ENCODE measurements at places on chromosomes 6 and 20. TPM values are rescaled to one million over a fixed set of nuclear protein-coding genes. Genes with fewer than 3 reads are reported as not detected.

SNAP25 gene
- 1.2 TPM for total RNA-seq

SAMD5 gene
- total RNA-seq = 3.0 TPM

SLC17A9 gene
- total RNA-seq = 1.7 TPM

TRAPPC3L gene
- 0.16 TPM for total RNA-seq

BHLHE23 gene
- total RNA-seq = not detected

GPSM3 gene
- total RNA-seq = 6.9 TPM

APCDD1L gene
- 1.4 TPM for total RNA-seq

GRCh38 chr20:49529470-49529869 lies 38.5 kb downstream of the PTGIS start:
- DNase-seq = no peak

DNA sequence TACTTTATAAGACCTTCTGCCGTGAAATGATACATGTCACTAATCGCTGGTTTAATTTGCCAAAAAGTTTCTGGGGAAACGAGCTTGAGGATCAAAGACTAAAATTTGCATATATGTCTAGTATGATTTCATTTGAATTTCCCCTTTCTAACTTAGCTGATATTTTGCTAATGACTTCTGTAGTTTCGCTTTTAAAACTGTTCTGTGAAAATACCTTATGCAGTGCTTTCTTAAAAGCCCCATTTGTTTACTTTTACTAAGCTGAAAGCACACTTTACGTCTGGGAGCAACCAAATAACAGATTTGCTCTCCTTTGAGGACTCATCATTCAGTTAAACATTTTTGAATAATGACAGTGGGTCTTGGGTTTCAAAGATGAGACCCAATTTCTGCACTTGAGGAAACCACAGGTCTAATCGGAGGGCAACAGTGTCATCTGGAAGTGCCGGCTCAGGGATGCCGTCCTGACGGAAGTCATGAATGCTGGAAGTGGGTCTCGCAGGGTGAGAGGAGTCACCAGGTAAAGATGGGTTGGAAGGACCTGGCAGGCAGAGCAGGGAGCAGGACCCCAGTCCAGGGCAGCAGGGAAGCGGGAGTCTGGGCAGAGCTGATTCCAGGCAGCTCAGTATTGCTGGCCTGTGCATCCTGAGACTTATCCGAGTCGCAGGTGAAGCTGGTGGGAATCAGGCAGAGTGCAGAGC lies 33.2 kb downstream of the PLEKHG1 start:
- no peak for DNase-seq

GRCh38 chr20:43066125-43066524 lies 123.6 kb downstream of the PTPRT start:
- DNase-seq = no peak

- no peak for DNase-seq
Observed at GRCh38 chr6:133254552-133255228, 13.5 kb downstream of the EYA4 start.

DNA sequence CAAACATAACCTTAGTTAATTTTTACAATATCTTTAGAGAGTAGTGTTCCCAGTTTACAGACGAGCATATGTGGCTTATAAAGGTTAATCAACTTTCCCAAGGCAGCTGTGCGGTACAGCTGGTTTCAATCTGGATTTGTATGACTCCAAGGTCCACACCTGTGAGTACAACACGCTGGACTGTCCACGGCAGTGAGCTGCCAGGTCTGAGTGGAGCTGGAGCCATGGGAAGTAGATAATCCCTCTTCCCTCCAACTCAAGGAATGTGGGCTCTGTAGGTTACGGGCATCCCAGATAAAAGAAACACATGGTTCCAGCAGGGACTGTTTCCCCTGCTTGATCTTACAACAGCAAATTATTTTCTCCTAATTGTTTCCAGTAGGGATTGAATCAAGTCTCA lies 102.2 kb downstream of the SOD2 start:
- DNase-seq = no peak

DNA sequence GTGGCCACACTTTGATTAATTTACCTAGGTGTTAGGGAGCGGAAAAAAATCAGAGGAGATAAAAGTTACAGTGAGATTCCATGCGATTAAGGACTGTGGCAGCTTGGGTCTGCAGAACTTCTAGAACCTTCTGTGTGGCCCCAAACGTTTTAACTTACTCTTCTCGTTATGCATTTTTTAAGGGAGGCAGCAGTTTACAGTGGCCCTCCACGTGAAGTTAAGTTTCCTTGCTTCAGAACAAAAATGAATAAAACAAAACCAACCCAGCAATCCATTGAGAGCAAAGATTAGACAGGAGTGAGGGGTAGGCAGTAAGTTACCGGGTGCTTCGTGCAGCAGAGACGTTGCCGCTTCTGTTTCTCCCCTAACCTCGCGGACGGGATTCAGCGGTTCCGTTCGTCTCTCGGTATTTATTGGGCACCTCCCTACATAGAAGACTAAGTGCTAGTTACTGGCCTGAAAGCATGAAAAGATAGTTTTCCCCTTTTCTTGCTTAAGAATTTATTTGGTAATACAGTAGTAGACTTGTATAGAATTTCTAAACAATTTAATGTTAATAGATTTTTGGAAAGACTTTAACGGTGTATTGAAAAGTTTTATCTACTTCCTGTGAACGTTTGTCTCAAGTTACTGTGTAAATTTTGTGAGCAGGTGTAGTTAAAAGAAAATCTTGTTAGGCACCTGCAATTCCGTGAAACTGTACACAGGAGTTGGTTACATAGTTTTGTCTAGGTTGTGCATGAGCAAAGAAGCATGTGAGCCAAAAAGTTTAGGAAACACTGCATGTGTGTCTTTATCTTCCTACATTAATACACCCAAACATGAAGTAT lies 1.1 kb downstream of the BAG2 start:
- DNase-seq = no peak

DNA sequence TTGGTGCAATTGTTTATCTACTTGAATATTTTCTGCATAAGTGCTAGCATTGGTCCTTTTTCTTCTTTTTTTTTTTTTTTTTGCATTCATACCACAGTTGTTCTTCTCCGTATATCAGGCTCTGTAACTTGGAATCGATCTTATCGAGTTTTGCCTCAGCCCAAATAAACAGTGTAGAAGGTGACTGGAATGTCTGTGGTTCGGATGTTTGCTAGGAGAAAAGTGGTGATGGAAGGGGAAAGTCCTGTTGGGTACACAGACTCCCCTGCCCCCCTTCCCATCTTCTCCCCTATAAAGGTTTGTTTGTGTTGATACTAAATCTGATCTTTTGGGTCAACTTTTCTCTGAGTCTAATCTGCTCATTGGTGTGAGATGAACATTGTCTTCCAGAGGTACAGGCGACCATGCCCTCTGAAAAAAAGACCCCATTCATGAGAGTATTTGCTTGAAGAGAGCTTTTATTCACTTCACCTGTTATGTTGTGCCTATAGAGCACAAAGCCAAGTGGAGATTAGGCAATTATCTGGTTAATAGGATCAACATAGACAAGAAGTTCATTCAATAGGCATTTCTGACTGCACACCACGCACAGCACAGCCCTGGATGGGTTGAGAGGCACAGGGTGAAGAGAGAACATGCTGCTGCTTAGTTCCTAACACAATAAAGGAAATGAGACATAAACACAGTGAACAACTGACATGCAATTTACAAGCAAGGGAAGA lies 620.0 kb downstream of the PKHD1 start:
- no peak for DNase-seq

GRCh38 chr6:313087-313486 lies 20.8 kb downstream of the DUSP22 start:
- DNase-seq = peak; percentile 73

- no peak for DNase-seq
Observed at GRCh38 chr20:33684533-33685327, 1.5 kb downstream of the E2F1 start.

- peak; percentile 81 for DNase-seq
Observed at GRCh38 chr6:32415521-32416019, 8.6 kb upstream of the BTNL2 start.

- no peak for DNase-seq
Observed at GRCh38 chr20:44247586-44248409, 690 bp downstream of the GDAP1L1 start.

- peak; percentile 51 for DNase-seq
Observed at GRCh38 chr20:63094767-63095499, 88.2 kb upstream of the BHLHE23 start.

- DNase-seq = no peak
Observed at GRCh38 chr6:10390495-10391298, 24.2 kb downstream of the TFAP2A start.

GRCh38 chr6:142929751-142930358 lies 15.1 kb downstream of the HIVEP2 start:
- DNase-seq = no peak

GRCh38 chr6:125379174-125379573 lies 77.4 kb upstream of the HDDC2 start:
- DNase-seq = no peak

- no peak for DNase-seq
Observed at GRCh38 chr20:1526896-1527295, 30.6 kb downstream of the SIRPD start.

DNA sequence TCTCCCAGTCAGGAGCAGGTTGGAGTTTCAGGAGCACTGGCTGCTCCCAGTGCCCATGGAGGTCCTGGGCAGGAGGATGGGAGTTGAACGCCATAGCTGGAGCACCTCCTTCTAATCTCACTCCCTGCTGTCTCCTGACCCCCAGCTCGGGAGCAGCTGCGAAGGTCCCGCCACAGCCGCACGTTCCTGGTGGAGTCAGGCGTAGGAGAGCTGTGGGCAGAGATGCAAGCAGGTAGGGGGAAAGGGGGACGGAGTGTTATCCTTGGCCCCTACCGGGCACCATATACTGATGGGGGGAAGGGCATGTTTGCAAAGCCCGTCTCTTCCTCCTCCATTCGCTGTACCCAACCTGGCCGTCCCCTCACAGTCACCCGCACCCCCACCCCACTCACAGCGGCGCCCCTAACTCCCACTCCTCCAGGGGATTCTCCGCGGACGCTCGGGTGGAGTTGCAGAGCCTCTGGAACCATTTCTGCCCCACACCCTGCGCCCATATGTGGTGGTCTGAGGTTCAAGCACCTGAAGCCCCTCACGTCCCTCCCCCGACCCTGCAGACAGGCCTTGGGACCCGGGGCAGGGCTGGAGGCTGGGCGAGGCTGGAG lies 16.7 kb downstream of the HSPA12B start:
- no peak for DNase-seq

DNA sequence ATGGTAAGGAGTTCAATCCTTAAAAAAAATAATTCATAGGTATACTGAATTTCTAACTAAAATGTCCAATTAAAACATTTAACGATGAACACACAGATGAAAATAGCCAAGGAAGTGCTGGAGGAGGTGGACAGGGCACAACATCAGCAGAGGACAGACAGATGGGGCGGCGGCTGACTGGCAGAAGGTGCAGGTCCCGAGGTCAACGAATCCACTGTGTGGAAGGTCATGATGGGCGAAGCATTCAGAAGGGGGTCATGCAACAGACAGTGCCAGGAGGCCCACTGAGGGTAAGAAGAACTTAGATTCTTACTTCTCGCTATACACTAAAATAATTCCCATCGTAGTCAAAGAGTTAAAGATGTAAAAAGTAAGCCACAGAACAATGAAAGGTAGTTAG lies 34.2 kb upstream of the FRMD1 start:
- DNase-seq = peak; percentile 31

GRCh38 chr6:13429406-13429753 lies 58.0 kb downstream of the GFOD1 start:
- no peak for DNase-seq

DNA sequence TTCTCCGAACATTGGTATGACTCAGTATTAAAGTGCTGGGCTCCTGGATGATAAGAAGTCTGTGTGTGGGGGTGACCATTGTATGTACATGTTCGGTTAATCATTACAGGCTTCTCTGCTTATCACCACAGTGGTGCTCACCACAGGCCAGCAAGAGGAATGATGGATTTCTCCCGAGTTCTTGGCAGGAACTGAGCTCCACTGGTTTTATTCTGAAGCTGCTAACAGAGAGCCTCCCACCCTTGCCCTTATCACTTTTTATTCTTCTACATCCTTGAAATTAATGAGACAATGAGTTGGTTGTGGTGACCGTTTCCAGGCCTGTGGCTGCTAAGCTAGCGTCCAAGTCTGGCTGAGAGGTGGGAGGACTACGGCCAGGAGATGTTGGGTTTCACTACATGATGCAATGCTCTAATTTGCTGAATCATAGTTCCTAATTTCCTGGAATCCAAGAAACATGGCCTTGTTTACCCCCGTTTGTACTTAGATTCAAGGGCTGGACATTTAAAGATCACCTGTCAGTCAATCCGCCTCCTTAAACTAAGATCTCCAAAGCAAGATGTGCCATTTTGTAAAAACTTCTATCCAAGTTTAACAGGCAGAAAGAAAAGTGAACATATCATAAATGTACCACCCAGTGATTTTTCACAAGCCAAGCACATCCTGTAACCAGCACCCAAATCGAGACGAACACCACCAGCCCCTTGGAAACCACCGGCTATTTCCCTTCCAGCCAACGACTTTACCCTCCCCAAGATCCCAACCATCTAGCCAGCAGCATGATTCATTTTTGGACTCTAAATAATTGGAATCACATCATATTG lies 172.5 kb downstream of the FOXA2 start:
- DNase-seq = no peak

GRCh38 chr20:20712004-20712473 lies 405 bp downstream of the RALGAPA2 start:
- no peak for DNase-seq

DNA sequence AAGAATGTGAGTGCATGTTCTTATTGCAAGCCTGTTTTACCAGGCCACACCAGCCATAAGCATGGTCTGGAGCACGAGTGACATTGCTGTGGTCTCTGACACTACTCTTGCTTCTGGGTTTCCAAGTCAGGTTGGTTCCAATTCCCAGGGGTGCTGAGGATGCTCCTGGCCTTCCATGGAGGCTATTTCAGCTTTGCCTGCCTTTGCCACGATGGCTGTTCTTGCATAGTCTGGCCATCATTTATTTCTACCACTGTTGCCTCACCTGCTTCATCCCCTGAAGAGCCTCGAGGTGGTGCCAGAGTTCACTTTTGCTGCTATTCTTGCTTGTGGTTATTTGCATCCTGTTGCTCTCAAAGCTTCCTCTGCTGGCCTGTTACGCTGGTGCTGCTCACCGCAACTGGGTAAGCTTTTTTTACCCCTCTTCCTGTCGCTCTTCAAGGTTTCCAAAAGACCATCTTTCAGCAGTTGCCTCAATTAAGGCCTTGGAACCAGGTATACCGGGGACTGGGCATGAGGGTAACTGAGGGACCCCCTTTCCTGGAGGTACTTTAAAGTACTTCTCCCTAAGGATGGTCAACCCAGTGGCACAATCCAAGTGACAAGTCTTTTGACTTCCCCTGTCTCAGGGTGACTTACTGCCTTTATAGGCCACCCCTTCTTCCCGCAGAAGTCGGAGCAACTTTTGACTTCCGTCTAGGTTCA lies 64.5 kb downstream of the AKAP7 start:
- no peak for DNase-seq

DNA sequence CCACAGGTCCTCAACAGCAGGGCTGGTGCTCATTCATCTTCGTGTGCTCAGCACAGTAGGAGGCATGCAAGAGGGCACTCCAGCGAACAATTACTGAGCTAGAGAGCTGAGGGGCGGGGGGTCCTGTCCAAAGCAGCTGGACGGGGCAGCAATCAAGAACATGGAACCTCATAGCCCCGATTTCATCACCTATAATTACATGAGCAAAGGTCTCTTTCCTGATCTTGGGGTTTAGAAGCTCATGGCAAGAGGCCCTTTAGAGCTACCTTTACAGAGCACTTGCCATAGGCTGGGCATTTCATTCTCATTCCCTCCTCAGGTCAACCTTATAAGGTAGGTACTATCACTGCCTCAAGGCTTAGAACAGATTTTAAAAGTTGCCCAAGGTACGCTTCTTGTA lies 10.4 kb downstream of the MOCS1 start:
- no peak for DNase-seq

- DNase-seq = no peak
Observed at GRCh38 chr20:51013577-51014330, 9.2 kb downstream of the KCNG1 start.

GRCh38 chr6:75934643-75935472 lies 137.6 kb downstream of the IMPG1 start:
- DNase-seq = no peak
